HuH-7.5 (cell line): ENCODE measurements at places on chromosomes 6 and 20.
A peak's percentile ranks its signal among the peaks of the same experiment; 100 is the strongest.

GRCh38 chr6:129969064-129969463, 49.3 kb upstream of the L3MBTL3 start:
- DNase-seq, result no peak

GRCh38 chr6:69391106-69391505, 405.7 kb downstream of the LMBRD1 start:
- DNase-seq, result no peak

- DNase-seq, result no peak
Measured at GRCh38 chr6:139354189-139354588, 20.3 kb downstream of the CITED2 start.

DNA sequence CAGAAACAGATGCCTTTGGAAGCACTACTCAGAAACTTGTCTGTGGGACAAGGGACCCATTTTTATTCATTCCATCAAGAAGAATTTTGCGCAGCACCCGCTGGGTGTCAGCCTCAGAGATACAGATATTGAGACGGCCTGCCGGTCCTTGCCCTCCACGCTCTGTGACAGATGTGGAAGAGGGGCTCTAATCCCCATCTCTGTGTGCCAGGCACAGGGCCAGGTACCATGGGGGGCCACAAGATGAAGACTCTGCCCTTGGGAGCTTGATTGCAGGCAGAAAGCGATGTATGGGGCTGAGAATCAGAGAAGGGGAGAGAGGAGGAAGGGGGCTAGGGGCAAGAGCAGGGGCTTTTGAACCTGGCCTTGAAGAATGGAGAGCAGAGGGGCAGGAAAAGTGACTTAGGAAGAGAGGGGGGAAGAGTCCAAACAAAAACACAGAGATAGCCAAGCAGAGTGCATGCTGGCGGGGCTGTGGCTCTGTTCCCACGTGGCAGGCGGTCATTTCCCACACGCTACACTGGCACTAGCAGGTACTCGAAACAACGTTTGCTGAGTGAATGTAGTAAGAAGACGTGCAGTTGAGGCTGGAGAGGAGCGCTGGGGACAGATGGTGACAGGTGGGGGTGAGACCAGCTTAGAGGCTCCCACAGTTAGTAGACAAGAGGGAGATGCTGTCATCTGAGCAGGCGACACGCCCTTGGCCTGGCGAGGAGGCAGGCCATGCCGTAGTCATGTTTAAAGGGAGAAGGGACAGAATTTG, 170.3 kb upstream of the SNX9 start:
- DNase-seq, result no peak

- no peak for DNase-seq
Measured at GRCh38 chr6:160133441-160134336, 12.1 kb downstream of the SLC22A1 start.

- no peak for DNase-seq
Measured at GRCh38 chr6:149711711-149712110, 6.2 kb downstream of the LATS1 start.

DNA sequence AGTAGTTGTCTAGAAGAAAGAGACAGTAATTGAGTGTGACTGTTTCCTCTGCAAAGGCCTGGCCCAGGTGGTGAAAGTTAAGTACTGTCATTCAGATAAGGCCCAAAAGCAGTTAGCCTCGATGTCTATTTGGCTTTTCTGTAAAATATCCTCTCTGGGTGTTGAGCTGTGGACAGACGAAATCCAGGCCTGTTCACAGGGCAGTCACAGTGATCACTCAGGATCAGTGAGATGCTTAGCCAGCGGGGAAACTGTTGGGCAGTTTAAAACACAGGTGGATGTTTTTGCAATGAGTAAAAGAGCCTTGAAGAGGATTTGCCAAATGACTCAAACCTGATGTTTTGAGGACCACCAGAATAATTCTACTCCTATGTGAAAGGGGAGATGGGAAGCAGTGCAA, 22.0 kb upstream of the PRDM1 start:
- DNase-seq, result no peak

DNA sequence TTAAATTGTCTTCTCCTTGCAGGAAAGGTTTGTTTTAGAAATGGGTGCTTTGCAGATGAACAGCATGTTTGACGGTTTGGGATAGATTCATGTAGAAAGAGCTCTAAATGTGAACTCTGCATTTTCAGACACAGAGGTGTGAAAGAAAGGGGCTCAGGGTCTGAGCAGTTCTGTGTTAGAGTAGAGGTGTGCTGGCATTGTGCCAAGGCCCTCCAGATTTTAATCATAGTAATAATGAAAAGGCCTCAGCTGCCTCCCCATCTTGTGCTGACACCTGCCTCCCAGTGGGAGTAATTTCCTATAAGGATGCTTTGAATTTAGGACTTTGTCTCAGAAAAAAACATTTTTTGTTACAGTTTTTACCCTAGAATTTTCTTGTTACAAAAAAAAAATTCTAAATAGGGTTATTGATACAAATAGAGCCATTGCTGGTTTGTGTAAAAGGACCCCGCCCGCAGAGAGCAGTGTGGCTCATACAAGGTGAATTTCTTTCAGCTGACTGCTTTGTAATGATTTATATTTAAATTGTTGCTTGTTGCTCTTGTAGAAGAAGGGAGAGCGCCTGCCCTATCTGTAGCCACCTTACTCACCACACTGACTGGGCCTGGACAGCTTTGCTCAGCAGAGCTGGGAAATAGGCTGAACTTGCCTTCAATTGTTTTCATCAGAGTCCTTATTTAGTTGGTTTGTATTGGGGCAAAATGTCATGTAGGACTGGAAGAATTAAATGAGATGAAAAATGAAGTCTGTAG, 294.5 kb downstream of the ZFAND3 start:
- no peak for DNase-seq

DNA sequence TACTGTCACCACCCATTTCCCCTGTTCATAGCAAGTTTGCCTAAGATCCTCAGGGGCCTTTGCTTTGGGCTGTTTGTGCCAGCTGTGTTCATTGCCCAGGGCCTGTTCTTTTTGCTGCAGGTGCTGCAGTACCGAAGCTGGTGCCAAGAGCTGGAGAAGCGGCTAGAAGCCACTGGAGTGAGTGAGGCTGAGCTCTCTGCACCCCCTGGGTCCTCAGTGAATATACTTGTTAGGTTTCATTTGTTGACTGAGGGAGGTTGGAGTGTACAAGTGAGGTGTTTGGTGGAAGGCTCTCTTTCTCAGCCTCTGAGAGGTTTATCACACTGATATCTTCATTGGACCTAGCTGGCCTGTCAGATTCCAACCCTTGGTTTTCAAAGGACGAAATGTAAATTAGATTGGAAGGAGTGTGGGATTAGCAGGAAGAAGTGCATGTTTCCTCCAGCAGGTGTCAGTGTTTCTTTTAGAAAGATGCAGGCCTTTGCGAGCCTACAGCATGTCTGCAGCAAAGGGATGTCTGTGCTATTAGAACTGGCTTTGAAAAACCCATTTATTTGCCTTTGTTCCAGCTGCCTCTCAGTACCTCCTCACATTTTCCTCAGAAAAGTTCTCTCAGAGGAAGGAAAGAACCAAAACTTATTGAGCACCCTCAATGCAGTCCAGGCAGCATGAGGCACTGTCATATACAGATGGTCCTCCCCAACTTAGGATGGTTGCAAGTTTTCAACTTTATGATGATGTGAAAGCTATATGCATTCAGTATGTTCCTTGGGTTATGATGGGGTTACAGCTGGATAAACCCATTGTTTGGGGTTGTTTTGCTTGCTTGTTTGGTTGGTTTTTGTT, 8.3 kb downstream of the CEP250 start:
- DNase-seq, result peak; percentile 59

- no peak for DNase-seq
Measured at GRCh38 chr6:14316651-14317386, 199.2 kb downstream of the CD83 start.
